Fibroblast of mammary gland (primary cell): ENCODE measurements at places on chromosomes 2 and 18.

- DNase-seq: peak; percentile 96
These were observed 66.6 kb downstream of the PHLPP1 start for GRCh38 chr18:62781893-62782292.

- DNase-seq: no peak
These were observed 626.2 kb upstream of the SETBP1 start for GRCh38 chr18:44054514-44054913.

DNA sequence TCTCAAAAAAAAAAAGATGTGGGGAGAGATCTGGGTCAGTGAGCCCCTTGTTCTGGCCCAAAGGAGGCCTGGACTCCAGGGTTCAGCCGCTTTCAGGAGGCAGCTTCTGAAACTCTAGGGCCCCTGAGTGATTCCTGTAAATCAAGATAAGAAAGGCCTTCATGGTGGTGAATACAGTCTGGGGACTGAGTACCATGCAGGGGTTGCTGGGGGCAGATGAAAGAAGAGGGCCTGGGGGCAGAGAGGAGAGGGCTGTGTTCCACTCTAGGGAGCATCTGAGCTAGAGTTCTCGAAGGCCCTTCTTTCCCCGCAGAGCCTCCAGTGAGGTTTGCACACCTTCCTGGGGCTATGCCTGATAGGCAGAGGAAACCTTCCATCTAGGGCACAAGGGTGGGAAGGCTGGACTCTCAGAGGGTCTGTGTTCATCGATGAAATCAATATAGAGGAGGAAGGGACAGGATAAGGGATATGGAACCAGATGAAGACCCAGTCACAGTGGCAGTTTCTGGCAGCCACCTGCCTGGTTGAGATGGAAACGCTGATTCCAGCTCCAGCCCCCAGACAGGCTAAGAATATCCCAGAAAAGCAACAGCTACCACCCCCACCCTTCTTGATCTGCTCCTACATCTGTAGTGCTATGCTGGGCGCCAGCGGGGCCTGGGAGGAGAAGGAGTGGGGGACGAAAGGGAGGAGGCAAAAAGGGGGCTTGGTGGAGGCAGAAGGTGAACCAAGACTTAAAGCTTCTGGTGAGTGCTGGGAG lies 4.7 kb upstream of the CDK5R2 start:
- no peak for DNase-seq

- no peak for DNase-seq
These were observed 31.7 kb downstream of the NGEF start for GRCh38 chr2:232981356-232981755.

GRCh38 chr2:36462311-36462935 lies 106.8 kb downstream of the CRIM1 start:
- no peak for DNase-seq

DNA sequence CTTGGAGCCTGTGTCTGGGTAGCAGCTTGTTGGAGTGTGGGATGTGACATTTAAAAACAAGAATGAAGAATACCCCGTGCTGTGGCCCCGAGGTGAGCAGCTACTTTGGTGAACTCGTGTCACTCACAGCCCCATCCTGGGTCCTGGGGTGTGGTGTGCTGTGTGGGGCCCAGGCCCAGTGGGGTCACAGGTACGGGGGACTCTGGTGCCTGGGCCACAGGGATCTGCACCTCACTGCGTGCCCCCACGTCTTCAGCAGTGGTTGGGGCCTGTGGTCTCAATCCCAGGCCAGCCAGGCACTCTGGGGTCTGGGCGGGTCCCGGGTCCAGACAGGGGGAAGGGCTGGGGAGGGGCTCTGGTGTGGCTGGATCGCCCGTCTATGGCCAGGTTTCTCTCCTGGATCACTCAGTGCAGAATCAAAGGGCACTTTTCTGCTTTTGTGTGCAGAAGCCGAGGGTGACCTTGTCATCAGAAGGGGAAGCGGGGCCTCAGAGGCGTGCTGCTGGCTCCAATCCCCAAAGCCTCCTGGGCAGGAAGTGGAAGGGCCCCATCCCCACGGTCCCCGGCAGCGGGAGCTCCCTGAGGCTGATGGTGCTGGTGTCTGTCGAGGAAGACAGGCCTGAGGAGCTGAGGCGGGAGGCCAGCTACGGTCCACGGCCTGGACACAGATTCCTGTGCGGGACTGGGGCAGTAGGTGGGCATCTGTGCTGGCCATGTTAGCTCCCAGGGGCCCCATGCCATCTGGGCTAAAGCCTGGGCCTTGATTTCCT lies 1.4 kb downstream of the GPR35 start:
- no peak for DNase-seq

DNA sequence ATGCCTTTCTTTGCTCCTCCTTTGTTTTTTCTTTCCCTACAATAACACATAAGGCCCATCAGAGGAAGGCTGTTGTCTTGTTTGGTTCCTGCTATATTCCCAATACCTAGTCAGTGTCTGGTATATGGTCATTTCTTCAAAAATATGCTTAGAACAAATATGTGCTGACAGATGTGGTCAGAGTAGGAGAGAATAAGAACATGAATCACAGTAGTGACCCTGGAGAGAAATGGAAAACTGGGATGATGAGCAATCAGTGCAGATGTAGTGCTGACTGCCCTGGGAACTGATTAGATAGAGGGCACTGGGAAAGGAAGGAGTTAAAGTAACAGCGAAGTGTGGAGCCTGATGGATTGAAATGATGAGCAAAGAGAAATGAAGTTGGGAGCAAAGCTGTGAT lies 189.4 kb upstream of the LHCGR start:
- DNase-seq: peak; percentile 52

DNA sequence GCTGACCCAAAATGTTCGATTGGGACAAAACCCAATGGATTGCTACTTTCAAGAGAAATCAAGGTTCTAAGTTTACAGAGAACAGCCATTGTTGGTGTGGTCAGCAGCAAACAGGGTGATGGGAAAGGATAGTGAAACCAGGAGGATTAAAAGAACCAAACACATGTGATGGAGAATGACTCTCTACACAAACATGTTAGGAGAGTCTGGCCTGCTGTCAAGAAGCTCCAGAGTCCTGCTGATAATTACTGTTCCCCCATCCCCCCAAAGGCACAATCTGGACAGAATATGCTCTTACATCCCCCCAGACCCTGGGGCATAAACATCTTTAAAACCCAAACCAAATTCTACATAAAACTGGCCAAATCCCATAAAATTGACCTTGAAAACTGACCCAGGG lies 32.0 kb upstream of the ACYP2 start:
- peak; percentile 30 for DNase-seq

- no peak for DNase-seq
These were observed 41.6 kb downstream of the TRAF3IP1 start for GRCh38 chr2:238361877-238362276.

DNA sequence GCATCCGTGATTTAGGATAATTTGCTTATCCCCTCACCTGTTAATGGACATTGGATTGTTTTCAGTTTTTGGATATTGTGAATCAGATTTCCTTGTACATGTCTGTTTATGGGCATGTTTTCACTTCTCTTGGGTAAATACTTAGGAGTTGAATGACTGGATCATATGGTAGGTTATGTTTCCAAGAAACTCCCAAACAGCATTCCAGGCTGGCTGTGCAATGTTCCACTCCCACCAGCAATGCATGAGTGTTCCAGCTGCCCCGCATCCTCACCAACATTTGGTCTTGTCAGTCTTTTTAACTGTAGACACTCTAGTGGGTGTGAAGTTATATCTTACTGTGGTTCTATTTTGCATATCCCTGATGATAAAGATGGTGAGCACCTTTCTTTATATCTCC lies 8.9 kb upstream of the LRRFIP1 start:
- peak; percentile 87 for DNase-seq

DNA sequence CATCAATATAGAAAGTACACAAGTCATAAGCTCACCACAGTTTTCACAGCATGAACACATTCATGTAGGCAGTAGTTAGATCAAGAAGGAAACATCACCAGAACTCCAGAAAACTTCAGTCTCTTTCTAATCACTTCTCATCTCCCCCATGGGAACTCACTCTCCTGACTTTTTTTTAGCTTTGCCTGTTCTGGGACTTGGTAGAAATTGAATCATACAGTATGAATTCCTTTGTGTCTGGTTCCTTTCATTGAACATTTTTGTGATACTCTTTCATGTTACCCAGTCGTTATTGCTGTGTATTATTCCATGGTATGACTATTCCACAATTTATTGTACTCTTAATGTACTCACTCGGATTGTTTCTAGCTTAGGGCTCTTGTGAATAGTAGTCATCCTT lies 160.2 kb downstream of the TAF4B start:
- peak; percentile 38 for DNase-seq

- peak; percentile 87 for DNase-seq
These were observed 52.0 kb upstream of the RTN4 start for GRCh38 chr2:55102056-55102812.

- no peak for DNase-seq
These were observed 35.6 kb upstream of the FOSL2 start for GRCh38 chr2:28357055-28357454.

- DNase-seq: no peak
These were observed 1.7 kb downstream of the SP140 start for GRCh38 chr2:230227216-230227615.

DNA sequence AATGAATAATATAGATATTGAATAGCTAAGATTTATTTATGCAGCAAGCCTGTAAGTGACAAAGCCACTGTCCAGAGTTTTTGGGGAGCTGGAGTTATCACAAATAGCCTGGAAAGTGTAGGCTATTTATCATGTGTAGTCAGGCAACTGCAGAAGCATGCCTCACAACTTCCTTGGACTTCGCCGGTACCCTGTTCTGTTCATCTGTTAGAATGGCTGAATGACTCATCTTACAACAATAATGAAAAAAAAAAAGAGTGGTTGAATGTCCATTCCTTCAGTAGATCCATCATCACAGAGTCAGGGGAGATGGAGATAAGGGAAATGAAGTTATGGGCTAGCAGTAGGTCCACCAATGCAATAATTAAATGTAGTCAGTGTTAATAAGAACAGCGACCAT lies 24.0 kb upstream of the ATP5MC3 start:
- peak; percentile 43 for DNase-seq

- no peak for DNase-seq
These were observed 52.6 kb downstream of the DPP10 start for GRCh38 chr2:114495046-114495445.

DNA sequence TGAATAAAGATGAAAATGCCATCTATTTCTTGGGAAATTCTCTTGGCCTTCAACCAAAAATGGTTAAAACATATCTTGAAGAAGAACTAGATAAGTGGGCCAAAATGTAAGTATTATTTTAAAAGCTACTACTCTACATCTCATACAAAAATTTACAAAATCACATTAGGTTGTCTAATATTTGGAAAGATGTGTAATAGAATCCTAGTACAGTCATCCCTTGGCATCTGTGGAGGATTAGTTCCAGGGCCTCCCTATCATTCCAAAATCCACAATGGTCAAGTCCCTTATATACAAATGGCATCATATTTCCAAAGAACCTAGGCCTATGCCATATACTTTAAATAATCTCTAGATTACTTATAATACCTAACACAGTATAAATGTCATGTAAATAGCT lies 41.2 kb downstream of the KYNU start:
- peak; percentile 16 for DNase-seq
